ENCODE measurements at places on chromosomes 12 and 14.

- DNase-seq, result no peak
Measured at GRCh38 chr14:105486163-105486973, at the start of gene CRIP1. CRIP1 (plus strand) TSS chr14:105486886; CDS start chr14:105487260, 374 bp downstream.

DNA sequence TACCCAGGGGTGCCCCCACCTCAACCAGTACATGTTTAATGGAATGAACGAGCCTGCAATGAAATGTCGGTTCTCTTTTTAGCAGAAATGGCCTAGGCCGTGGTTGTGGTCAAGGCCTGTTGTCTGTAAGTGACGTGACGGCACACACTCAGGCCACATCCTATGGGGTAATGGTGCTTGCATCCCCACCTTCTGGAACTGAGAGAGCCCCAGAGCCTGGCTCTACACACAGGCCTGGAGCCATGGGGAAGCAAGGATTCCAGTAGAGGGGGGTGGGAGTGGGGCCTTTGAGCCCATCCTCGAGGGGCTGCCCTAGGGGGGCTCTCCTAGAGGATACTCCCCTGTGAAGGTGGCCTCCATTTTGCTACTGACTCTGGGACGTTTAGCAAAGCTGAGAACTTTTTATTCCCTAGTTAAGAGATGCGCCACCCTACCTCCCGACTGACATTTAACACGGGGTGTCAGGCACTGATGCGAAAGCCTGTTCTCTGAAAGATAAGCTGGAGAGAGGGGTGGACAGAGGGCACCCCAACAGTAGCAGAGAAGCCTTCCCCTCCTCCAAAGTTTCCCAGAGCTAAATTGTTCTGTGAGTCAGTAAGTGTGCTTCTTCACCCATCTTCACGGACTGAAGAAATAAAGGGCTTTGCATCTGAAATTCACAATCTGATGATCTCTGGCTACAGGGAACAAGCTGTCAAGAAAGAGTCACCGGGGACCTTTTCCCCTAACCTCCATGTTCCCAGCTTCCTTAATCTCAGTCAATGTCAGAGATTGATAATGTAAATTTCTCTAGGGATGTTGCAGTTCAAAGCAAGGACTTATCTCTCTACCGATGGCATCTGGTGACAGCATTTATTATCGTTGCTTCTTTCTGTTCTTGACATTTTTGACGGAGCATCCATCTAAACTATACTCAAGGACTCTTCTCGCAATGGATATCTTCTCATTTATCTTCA, 6.8 kb downstream of the RIN3 start:
- no peak for DNase-seq

DNA sequence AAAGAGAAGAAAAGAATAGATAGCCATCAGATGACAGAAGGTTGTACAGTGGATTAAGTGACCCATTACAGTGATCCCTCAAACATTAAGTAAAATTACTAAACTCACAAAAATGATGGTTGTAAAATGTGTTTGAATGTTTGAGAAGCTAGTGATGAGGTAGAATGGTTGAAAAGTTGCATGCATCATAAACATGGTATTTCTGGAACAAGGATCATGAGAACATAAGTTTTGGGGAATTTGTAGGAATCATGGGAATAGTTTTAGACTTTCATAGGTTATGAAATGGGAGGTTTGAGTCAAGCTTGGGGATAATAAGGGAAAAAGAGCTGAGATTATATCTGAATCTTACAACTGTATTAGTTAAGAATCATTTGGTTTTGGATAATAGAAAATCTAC, 34.1 kb upstream of the NEDD1 start:
- no peak for DNase-seq

DNA sequence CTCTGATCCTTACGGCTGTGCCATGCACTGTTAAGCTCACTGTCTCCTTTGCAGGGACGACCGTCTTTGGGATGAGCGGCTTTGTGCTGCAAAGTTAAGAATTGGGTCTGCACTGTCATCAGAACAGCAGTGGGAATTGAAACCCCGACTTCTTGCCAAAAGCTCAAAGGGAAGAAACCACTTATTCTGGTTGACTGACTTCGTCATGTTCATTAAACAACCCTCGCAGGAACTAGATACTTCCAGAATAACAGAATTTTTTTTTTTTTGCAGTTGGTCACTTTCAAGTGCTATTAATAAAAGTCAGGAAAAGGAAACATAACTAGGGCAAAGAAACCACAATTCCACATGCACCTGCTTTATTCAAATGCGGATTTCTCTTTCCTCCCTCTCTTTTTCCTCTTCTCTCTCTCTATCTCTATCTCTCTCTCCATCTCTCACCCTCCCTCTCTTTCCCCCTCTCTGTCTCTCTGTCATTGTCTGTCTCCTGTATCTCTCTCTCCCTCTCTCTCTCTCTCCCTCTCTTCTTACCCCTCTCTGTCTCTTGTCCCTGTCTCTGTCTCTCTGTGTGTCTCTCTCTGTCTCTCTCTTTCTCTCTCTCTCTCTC, 12.3 kb upstream of the GLT1D1 start:
- no peak for DNase-seq

DNA sequence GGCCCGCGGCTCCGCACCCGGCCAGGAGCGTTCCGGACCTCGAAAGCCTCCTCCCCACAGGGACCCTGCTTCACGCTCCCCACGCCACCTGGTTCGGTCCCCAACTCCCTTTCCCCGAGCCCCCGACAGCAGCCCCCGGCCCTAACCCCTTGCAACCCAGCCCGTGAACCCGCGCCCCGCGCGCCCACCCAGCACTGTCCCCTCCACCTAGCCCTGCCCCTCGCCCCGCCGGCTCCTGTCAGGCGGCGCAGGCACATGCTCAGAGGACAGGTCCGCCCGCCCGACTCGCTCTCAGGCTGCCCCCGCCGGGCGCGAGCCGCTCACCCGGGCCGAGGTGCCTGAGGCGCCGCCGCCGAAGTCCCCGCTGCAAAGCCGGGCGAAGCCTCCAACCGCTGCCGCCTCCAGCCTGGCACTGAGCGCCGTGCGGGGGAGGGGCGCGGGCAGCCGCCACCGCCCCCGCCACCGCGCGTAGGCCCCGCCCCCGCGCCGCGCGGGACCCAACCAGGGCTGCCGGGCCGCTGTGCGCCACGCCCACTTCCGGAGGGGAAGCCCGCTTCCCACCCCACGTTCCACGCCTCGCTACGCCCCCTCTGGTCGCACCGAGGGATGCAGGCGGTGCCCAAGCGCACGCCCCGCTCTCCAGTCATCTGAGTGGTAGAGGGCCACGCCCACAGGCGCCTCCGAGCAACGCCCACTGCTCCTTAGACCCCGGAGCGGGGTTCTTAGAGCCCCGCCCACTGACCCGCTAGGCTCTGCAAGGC, at the start of gene CORO1C:
Gene CORO1C, minus strand, starts transcription at position 414 of the 761 bp plus-strand sequence. CDS start 30,200 bp downstream, outside the sequence.
- DNase-seq, result peak; percentile 93

GRCh38 chr14:28589792-28590191, 176.8 kb upstream of the FOXG1 start:
- no peak for DNase-seq

GRCh38 chr14:28365510-28365909, 401.1 kb upstream of the FOXG1 start:
- DNase-seq, result no peak

DNA sequence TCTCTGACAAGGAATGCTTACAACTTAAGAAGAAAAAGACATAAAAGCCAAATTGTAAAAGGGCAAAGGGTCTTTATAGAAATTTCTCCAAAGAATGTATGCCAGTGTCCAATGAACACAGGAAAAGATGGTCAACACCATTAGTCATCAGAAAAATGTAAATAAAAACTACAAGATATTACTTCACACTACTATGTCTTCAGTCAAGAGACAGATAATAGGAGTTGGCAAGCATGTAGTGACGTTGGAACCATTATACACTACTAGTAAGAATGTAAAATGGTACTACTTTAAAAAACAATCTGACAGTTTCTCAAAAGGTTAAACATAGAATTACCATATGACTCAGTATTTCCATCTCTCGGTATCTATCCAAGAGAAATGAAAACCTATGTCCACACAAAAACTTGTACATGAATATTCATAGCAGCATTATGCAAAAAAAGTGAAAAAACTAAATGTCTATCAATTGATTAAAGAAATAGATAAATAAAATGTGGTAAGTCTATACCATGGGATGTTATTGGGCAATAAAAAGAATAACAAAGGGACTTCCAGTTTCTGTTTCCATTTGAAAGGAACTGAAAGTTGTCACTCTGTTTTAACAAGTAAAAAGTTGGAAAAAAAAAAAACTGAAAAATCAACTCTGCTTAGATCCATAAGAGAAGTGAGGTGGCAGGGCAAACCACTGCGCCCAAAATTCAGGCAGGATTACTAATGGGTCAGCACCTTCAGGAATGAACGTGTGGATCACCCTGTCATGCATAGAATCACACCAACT, 69.8 kb downstream of the ALG10B start:
- no peak for DNase-seq

DNA sequence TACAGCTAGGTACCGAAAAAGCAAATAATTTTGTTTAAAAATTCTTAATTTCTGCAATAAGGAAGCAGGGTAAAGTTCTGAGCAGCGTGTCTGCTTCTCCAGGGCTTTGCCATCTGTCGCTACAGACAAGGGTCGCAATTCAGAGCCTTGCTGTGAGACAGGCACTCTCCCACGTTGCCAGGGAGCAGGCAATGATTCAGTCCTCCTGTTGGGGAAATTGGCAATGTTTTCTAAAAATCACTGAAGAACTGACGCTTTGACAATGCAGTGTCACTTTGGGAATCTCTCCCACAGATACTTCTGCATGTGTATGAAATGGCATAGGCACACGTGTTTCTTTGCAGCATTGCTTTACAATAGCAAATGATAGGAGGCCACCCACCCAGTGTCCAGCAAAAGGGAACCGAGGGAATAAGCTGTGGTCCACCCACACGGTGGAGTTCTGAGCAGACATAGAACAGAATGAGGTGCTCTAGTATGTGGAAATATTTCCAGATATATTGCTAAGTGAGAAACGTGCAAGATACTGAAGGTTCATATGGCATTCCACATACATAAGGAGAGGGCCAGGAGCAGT, 16.0 kb upstream of the HIP1R start:
- no peak for DNase-seq

DNA sequence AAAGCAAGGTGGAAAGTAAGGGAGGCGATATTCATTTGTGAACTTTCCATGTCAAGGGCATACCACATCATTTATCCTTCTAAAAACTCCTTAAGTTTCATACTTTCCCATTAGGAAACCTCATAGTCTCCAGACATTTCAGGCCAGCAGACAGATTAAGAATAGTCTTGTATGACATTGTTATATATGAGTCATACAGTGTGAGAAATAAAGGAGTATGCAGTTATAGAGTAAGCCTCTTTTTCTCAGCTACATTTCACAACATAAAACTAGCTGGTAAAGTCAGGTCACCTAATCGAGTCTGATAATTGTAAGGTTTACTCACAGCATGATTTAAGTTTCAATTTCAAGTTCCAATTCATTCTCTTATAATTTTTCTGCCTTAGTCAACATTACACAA, 164.3 kb downstream of the GRIP1 start:
- DNase-seq, result no peak

DNA sequence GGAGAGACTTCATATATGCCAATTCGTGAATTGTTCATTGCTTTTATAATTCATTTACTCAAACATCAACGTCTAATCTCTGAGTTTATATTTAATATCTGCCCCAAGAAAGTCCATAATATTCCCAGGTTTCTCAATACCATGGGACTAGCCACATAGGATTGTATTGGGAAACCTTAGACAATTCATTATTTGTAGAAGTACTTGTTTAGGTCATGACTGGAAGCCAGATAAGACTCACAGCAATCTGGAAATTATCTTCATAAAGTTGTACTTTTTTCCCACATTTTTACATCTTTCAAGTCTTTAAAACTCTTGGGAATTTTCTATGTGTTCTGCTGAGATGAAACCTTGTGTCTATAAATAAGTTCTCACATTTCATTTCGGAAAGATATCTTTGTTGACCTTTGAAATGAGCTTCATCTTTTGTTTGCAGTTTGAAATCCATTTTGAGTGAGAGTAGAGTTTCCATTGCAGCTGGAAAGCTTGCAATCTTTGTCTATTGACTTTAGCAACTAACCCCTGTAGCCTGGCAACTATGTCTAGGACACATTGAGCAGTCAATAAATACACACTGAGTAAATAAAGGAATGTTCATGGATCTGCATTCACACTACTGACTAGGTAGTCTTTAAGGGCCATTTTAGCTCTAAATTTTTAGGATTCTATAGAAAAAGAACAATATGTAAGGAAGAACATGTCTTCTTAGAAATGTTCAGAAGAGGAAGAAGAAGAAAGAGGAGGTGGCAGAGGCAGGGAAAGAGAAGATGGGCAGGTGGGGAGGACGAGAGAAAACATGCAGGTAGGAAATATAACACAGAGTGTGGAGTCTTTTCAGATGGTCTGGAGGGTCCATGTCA, 154.4 kb downstream of the LRIG3 start:
- no peak for DNase-seq

DNA sequence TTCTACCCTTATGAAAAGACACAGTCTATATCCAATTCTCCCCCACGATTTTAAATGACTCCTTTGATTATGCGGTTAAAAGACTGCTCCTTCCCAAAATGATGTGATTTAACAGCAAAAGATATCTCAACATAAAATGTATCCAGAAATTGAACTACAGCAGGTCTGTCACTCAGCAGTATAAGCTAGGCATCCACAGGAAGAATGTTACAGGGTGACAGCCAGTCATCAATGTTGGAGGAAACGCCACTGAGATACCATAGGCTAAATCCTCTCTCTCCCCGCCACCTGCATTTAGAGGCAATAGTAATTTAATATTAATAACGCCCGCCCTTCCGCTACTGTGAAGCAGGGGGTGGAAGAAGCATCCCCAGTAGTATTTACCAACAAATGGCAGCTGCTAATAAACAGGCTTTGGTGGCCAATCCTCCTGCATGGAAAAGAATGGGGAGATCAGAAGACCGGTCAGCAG, 613 bp downstream of the RECQL start:
- DNase-seq, result no peak

DNA sequence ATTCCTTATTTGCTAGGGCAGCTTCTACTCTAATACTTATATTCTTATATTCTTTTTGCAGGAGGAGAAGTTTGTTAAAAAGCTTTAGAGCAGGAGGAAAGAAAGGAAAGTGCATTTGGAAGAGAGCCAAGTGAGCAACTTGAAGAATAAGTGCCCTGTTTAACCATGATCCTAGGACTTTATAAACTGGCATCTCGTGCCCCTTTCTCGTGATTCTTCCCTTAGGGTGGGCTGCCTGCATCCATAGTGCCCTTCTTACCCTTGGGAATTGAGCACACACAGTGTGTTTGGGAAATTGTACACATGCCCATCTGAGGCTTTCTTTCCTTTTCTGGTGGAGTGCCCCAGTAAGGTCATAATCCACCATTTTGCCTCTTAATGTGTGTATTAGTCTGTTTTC, 141.9 kb downstream of the NUBPL start:
- DNase-seq, result no peak

- no peak for DNase-seq
Measured at GRCh38 chr12:123232472-123232806, 502 bp downstream of the MPHOSPH9 start.

DNA sequence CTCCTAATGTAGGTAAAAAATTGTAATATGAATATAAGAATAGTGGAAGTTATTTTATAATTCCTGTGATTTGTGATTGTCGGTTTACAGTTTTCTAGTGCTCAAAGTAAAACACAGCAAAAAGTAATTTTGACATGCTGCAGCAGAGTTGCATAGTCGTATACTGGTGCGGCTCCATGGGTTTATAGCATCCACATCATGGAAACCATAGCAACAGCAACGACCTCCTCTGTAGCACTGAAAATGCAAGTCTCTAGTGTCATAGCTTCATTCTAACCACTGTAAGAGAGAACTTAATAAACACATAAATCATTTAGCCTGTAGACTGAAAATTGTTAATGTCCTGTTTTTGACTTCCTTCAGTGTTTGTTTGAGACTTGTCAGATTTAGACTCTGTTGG, 574.3 kb downstream of the KCNH5 start:
- no peak for DNase-seq
